ENCODE measurements at places on chromosomes 2 and 18.
A peak's percentile ranks its signal among the peaks of the same experiment; 100 is the strongest.

GRCh38 chr2:176464886-176465564 lies 195.8 kb downstream of the MTX2 start:
- DNase-seq = no peak

DNA sequence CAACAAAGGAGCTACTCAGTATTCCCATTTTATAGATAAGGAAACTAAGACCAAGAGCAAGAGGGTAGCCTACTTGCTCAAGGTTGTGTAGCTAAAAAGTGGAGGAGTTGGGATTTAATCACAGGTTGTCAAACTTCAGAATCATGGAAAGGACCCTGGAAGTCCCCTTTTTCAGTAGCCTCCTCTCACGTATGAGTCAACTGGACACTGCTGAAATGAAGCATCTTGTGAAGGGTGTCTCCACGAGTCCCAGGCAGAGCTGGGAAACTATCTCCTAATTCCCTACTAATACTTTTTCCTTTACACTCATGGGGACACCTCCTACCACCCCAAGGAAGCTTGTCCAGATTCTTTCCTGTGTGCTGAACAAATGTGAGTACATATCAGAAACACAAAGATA lies 155.8 kb downstream of the RHBDD1 start:
- no peak for DNase-seq

DNA sequence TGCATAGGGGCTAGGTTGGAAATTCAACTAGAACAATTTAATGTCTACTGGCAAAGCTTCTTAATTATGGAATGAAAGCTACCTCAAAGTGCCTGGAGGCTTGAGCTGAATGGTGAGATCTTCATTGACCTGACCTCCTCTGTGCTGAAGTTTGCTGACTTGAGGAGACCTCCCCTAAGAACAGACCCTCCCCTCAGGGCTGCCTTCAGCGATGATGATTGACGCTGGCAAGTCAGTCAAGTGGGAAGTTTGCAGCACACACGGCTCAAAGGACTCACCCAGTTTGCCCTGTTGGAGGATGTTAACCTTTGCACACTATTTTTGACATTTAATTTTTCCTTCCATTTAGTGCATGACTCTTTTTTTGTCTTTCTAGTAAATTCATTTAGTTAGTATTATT lies 17.2 kb upstream of the POLE4 start:
- DNase-seq = no peak

DNA sequence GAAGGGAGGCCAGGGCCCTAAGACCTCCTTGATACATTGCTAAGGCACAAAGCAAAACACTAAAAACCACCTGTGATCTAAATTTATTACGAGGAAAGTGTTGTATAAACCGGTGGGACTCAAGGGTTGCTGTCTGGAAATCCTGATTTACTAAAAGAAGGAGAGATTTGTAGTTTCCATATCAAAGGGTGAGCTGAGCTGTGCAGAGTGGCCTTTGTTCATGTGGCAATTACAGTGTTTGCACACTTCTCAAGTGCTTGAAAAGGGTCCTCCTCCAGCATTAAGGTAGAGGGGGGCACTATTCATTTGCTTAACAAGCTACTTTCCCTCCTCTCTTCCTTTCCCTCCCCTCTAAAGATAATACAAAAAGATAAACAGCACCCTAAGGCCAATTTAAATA lies 30.5 kb upstream of the ITGA4 start:
- no peak for DNase-seq

- no peak for DNase-seq
Observed at GRCh38 chr2:124026503-124026902, 1.4 kb downstream of the CNTNAP5 start.

DNA sequence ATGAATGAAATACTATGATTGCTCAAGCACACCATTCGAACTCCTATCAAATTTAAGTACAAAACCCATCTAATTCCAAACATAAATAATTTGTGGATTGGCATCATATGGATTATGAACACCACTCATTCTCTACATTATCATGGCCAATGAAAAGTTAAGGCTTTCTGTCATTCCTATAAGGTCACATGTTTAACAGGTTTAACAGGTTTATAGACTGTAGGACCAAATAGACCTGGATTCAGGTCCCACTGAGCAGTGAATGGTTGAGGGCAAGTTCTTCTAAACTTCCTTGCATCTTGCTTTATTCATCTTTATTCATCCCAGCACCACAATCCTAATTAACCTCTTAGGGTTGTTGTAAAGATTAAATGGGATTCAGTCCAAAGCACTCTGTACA lies 33.4 kb downstream of the FBXO36 start:
- no peak for DNase-seq

GRCh38 chr2:226183550-226183949 lies 616.1 kb downstream of the IRS1 start:
- no peak for DNase-seq

GRCh38 chr2:26723991-26724750 lies 31.6 kb downstream of the KCNK3 start:
- DNase-seq = no peak

GRCh38 chr2:62145478-62146100 lies 50.3 kb upstream of the B3GNT2 start:
- DNase-seq = no peak

DNA sequence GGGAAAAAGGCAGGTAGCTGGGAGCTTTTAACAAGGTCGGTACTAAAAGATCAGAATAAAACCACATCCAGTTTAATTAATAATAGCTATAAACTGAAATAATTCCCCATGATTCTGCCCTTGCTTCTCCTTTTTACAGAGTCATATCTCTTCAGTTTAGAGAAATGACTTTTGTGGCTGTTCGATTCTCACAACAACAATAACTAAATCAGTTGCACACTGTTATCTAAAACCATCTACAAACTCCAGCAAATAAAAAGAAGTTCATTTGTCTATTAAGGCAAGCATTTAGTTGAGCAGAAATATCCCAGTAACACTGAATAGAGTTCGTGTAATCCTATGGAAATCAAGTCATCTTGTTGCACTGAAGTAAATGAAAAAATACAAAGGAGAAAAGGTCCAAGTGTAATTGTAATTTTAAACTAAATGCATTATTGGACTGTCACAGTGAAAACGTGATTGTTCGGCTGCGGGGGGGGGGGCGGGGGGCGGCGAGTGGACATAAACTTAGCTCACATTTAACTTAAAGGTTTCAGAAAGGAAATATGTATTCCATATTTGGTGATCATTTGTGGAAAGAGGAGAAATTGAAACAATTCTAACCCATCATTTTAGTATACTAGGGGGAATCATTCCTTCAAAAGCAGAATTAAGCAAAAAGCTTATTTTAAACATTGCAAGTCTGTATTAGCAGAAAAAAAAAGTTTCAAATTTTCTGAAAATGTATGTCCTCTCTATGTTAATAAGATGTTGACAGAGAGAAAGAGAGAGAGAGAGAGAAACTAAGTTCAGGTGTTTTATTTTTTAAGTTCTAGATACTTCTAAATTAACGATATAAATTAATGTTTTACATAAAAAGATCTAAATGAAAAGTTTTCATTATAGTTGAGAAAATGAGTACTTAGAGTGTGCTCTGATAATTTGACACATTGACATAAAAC lies 144.5 kb downstream of the MEIS1 start:
- no peak for DNase-seq

- no peak for DNase-seq
Observed at GRCh38 chr18:22822024-22822423, 111.1 kb upstream of the RBBP8 start.

DNA sequence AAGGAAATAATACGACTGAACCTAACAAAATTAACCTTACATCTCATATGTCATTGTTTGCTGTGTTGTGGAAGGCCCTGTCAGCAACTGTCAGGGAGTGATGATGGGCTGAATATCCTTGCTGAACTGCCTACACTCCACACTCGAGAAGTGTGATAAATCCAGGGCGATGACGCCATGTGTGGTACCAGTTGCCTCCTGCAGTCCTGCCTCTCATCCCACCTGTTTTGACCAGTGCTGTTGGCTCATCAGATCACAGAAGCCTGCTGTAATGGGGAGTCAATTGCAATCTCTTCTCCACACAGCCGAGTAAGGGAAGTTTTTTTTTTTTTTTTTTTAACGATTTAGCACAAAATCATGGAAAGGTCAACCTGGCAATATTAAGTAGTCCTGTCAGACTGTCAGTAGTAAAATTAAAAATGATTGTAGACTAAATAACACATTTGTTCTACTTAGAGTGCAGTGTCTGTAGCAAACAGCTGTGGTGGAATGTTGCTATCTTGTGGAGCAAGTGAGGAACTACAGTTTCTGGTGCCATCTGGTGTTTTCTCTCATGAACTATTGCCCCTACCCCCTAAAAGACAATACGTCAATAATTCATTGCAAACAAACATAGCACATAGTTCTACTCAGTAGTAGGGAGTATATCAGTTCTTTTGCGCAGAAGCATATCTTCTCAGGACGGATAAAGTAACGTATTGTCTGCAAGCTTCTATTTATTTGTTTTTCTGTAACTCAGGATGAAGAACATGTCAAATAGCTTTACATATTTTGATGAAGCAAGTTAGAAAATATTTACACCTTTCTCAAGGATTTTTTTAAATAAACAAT lies 347.6 kb downstream of the CTNNA2 start:
- DNase-seq = no peak

DNA sequence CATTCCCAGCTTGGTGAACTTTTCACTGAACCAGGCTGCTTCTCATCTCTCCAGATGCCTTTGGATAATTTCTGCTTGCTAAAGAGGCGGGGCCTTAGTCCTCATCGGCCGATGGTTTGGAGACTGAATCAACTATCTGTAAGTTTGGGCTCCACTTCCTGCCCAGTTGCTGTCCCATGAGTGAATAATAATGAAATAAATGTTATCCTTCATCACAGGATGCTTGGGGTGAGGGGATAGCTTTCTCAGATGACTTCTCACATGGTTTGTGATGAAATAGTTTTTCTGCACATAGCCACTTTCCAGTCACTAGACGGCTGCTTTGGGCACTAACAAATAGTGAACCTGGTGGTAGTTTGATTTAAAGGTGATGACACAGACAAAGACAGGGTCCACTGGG lies 376.6 kb upstream of the TRIB2 start:
- no peak for DNase-seq

- no peak for DNase-seq
Observed at GRCh38 chr2:20221555-20221973, 3.4 kb downstream of the SDC1 start.

GRCh38 chr2:218400167-218400929 lies 680 bp downstream of the CTDSP1 start:
- peak; percentile 33 for DNase-seq

DNA sequence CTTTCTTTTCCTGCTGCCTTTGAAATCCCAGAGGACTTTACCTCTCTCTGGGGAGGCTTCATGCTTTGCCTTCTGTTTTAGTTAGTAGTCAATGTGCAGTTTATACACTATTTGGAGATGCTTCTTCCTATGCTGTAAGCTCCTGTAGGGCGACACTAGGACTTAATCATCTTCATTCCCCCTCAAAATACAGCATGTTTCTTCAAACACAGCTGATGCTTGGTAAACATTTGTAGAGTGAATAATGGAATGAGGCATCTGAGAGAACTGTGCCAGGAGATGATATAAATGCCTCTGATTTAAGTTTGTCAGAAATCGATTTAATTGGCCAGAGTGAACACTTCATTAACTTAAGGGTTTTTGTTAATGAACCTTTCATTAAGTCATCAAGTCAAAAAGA lies 43.4 kb downstream of the LHCGR start:
- no peak for DNase-seq

DNA sequence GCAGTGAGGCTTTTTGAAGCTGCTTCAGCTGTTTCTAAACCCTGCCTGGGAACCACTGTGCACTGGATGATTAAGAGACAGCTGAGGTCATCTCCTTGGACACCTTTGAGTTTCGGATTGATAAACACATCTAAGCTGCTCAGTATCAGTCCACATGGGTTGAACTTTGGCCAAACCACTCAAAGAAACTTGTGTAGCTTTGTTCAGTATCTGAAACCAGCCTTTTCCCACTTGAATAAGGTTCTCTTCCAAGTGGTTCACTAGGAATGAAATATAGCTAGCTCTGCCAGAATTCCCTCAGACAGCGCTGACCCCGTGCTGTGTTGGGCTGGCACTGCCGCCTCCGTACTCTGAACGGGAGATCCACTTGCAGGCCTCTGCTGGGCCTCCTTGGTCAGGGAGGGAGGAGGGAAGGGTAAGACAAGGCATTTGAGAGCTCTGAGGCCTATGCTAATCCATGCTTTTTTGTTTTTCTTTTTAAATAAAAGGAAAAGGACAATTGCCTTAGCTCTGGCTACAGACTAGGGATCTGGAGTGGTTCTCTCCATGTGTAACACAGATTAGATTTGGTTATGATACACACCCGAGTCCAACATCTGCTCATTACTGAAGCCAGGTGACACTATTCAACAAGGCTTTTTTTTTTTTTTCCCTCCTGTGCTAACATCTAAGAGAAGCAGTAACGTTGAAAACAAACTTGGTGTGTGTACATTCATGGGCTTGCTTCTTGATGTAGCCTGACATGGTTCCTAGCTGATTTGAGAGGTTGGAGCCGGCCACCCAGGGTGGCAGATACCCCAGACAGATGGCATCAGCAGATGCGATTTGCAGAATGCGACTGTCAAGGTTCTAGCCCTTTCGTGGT lies 67.7 kb downstream of the NCK2 start:
- no peak for DNase-seq

All from activated CD4-positive, alpha-beta T cell treated with anti-CD3 and anti-CD28 coated beads, Interleukin-2, Interleukin-4, amounts not matched to agents 100 ng/mL and 50 ng/mL, durations not matched to agents 16 hours and 8 hours (primary cell).